ENCODE measurements at places on chromosomes 1 and 21.

DNA sequence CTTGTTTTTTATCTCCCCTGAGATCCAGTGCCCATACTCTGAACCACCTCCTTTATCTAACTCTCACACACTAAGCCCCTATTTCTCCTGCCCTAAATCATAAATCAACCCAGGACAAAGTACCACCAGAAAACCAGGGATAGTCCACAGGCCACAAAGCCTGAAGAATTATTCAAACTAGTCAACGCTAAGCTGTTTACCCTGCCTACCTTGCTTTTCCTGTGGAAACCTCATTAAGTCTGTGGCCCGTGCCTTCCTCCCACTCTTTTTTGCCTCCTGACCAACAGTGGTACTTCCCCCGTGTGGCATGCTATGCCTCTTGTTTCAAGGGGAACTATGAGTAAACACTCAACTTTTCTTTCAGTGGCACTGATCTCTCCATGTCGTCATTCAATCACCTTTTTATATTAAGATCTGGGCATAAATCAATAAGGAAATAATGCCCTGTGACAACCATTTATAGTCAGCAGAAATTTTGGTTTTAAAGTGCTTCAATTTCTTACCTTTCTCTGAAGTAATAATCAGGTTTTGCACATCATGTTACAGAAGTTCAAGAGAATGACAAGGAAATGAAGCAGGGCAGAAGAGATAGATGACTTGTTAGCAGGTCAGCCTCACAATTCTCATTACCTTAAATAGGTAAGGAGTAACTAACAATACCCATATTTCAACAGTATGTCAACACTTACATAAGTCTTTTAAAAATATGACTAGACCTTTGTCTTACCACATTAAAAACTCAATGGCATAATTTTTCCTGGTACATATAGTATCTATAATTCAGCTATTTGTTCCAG is 32.1 kb downstream of the EYA3 start:
- DNase-seq, result peak; percentile 35

- DNase-seq, result no peak
Measured at GRCh38 chr21:37871121-37871862, 45.0 kb downstream of the KCNJ6 start.

GRCh38 chr1:10555635-10556429 is 81.1 kb downstream of the PEX14 start:
- DNase-seq, result no peak

GRCh38 chr1:247415423-247416361 is at the start of gene NLRP3:
Gene NLRP3, plus strand, starts transcription at chr1:247416173. Its CDS starts 2,628 bp downstream, at chr1:247418801.
- DNase-seq, result peak; percentile 60

DNA sequence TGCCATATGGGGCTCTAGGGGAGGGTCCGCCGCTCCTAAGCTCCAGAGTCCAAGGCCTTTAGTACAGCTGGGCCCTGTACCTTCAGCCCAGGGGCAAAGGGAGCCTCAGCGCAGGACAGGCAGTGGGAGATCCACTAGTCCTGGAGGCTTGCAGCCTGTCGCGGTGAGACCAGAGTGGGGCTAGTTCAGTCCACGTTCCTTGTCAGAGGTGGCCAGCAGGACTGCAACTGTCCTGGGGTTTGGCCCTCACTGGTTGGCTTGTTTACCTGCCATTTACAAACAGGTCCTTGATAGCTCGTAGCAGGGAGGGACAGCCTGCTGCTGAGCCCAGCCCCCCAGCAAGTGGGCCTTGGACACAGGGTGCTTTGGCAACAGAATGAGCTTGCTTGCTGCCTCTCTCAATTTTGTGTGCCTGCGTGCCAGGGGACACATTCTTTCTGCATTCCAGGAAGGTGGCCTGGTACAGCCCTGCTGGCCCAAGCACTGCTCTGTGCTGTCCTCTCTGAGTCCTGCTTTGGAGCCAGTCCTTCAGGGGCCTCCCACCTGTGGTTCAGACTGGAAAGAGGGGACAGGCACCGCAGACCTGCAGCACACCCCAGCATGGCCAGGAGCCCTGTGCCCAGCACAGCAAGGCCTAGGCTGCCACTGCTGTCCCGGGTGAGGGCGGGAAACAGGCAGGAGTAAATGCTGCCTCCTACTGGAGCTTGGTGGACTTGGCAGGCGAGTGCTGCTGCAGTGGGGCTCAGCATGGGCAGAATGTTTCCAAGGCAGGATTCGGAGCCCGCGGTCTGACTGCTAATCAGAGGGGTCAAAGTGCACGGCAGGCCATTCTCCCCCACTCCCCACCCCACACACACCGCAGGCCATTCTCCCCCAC is 15.2 kb downstream of the H6PD start:
- no peak for DNase-seq

GRCh38 chr1:54347955-54348699 is 58.1 kb downstream of the SSBP3 start:
- no peak for DNase-seq

- no peak for DNase-seq
Measured at GRCh38 chr1:182050481-182051448, 10.7 kb downstream of the ZNF648 start.

- DNase-seq, result no peak
Measured at GRCh38 chr1:201509601-201510374, 2.9 kb upstream of the CSRP1 start.
